ENCODE measurements at places on chromosomes 4 and X.

DNA sequence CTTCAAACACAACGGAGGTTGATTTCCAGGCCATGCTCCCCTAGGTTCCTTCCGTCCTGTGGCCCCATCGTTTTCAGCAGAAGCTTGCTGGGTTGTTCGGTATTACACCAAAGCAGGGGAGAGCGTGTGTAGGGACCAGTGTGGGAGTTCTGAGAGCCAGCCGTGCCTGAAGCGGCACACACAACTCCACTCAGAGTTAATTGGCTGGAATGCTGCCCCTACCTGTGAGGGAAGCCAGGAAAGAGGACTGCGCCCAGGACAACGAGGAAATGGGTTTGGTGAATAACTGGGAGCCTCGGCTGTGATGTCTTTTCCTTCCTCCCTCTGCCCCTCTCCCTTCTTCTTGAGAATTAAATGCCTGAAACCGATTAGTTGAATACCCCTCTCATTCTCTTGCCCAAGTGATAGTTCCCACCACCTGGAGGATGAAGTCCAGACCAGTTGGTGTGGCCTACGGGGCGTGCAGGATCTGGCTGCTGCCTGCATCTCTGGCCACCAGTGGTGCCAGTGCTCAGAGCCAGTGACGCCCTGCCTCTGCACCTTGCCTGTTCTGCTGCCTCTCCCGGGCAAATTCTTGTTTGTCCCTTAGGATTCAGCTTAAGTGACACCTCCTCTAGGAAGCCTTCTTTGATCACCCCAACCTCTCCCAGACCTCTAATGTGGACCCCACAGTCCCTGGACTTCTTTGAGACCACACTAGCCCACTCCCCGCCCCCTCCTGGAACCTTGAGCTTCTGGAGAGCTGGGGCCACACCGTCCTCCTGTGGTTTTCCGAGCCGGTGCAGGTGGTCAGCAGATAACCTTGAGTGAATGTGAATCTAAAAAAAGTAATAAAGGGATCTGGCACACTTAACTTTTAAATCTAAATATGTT, 33.6 kb downstream of the TBC1D14 start:
- peak; percentile 73 for DNase-seq

- DNase-seq: no peak
Observed at GRCh38 chr4:59647500-59647899, 1552.6 kb upstream of the ADGRL3 start.

DNA sequence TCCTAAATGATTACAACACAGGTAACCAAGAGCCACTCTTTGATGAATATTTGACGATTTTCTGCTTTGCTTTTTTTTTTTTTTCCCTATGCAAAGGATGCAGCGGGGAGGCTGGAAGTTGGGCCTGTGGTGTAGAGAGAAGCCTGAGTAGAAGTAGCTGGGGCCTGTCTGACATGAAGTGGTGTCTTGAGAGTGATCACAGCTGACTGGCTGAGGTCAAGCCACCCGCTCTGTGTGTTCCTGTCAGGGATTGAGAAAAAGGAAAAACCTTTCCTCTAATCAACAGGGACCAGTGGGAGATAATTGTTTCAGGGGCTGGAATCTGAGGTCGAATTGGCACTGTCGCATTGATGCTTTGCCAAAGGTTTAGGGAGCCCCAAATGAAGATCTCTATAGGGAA, 258.7 kb downstream of the GRIA3 start:
- DNase-seq: no peak

DNA sequence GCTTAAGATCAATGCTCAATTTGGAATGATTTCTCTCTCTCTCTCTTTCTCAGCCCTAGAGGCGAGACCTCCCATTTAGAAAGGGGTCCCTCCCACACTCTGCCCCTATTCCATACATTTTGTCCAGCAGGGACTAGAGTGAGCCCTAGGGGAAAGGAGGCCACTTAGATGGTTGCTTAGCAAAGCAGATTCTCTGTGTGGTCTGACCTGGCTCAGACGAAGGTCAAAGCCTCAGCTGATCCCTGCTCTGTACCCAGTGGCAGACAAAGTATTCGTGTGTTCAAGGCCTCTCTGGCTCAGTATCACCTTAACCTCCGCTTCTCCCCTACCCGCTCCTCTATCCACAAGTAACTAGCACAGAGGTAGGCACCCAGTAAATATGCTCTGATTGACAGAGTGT, 78.4 kb downstream of the HPRT1 start:
- no peak for DNase-seq

DNA sequence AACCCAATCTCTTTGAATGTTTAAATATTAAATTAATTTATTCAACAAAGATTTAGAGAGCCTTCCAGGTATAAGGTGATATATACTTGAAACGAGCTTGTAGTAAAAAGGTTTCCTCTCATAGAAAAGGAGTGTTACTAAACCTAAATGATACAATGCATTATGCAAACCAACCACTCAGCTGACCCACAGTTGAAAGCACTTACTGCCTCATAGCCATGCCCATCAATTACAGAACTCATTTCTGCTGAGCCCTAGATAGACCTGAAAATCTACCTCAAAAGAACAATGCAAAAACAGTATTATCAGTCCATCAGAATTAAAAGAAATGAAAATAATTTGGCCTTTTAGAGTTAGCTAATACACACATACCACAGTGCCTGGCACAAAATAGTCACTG, 75.4 kb downstream of the KCNIP4 start:
- DNase-seq: no peak

DNA sequence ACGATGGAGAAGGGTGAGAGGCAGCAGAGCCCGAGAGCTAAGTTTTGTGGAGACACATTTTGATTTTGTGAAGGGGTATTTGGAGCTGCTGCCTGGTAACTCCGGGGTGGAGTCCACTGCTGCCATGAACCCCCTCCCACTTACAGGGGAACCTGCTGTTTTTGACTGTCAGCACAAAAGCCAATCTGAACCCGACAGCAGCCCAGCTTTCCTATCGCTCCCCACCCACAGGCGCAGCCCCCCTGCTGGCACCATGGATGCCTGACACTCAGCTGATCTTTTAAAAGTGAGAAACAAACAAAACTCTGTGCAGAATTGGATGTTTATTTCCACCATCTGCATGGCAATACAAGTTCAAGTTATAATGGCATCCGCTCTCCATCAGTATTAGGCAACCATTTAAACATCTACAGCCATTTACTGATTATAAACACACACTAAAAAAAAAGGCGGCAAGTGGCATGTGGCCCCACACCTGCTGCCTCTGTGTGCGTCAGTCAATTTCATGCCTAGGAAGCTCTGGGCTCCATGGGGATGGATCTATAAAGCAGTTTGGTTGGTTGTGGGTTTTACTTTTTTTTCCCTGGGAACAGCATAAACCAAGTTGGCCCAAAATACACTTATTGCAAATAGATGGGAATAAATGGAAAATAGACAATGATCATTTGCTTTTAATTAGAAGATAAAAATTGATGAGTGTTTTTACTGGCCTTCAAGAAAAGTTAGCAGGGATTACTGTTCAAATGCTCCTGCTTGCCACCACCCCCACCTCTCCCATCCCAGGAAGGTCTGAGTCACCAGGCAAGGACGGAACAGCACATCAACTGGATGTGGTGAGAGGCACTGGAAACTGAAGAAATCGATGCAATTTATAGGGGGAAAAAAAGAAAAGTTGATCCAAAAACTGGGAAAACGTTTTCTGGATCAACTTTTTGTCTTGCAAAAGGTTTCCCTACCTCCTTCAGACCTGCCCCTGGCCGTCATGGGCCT, 46.0 kb downstream of the SEPSECS start:
- no peak for DNase-seq

DNA sequence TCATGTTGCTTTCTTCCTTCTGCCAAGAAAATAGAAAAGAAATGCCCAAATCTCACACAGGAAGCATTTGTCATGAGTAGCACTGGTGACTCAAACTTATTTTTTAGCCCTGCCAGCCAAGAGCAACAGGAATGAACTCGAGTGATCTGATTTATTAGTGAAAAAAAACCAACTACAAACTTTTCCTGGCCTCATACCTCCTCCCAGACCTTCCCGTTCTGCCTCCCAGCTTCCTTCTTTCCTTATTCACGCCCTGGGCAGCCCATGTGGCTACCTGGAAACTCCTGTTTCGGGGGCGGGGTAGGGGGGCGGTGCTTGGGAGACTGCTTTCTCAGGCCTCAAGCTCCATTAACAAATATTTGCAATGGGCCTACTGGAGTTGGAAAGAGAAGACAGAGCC, 178.5 kb downstream of the NHS start:
- DNase-seq: no peak

DNA sequence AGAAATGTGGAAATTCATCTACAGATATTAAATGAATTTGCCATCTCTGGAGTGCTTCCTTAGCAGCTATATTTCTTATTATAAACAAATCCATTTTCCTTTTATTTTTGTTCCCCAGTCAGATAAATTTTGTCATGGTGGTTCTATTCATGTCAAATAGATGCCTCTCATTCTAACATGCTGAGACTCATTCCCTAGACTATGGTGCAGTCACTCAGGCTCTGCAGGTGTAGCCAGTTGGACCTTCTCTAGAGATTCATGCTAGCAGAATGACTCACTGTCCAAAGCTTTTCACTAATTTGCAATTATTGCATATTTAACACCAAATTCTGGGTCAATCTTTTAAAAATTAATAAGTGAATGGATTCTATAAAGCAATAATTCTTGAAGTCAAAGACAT, 1392.7 kb downstream of the PCDH7 start:
- no peak for DNase-seq

GRCh38 chr4:9931146-9931545, 90.2 kb downstream of the SLC2A9 start:
- no peak for DNase-seq

- no peak for DNase-seq
Observed at GRCh38 chr4:86835677-86836076, 13.5 kb downstream of the SLC10A6 start.

DNA sequence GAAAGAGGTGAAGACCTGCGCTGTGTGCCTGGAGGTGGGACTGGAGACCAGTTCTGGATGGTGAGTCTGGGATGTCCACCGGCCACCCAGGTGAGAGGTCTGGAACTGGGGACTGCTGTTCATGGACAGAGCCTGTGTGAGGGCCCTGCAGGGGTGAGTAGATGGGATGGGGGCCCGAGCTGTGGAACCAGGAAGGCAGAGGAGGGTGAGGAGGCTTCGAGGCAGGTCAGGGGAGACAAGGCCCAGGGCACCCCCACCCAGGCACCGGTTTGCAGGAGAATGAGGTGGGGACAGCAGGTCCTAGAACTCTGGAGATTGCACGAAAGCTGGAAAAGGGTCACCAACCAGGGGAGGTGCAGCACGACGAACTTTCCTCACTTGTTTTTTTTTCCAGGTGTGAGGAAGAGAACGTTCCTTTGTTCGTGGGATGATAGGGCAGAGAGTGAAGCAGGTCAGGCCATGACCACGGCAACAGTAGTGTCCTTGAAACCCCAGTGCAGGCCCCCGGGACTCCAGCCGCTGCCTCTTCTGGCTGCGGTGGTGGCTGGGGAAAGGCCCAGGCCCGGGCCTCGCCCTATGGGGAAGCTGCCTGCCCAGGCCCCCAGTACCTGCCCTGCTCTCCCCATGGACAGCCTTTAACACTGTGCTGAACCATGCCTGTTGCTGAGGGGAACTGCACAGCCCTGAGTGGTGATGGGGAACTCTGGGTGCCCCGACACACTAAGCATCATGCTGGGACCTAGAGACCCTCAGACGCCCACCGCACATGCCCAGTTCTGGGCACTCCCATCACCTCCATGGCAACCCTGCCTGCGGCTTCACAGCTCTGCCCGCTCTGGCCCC, 22.9 kb downstream of the TNIP2 start:
- DNase-seq: peak; percentile 58

GRCh38 chr4:12221031-12221430, 792.3 kb upstream of the HS3ST1 start:
- no peak for DNase-seq

- no peak for DNase-seq
Observed at GRCh38 chr4:185020863-185021761, 2.8 kb downstream of the HELT start.

- DNase-seq: no peak
Observed at GRCh38 chr4:37685161-37685822, 884 bp downstream of the RELL1 start.

DNA sequence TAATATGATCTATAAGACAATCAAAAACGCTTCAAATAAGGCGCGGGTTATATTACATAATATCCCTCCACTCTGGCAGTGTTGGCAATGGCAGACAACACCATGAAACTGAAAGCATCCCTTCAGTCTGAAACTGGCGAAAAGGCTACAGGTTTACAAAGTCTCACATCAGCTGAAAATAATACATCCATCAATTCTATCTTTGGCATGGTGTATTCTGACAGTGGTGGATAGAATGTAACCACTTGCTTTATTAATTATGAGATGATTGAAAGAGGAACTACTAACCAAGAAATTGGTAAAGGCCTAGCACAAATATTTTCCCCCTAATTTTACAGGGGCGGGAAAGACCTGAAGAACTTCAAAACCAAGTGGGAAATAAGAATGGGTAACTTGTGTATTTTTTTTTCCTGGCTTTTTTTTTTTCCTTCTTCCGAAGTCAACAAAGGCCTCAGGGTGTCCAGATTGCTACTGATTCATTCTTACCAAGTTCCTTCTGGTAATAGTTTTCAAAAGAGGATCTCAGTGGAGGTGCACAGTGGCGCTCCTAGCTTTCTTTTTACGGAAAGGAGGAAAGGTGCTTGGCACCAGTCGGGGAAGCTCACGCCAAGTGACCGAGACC, 728 bp downstream of the UBA6 start:
- no peak for DNase-seq

DNA sequence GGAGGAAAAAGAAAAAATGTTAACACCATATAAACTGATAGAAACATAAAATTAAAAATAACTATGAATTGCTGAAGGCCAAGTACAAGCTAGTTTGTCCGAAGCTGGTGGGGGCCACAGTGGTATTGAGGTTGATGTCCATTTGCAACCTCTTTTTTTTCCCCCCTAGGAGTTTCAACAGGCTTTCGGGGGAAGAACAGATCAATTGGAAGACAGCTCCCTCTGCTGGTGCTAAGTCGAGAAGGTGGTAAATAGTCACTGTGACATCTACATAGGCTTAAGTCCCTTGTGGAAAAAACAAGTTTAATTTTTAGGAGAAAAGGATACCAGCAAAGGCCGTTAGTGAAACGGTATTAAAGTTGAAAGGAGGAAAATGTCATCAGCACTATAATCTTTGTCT, 115.7 kb upstream of the ZXDA start:
- no peak for DNase-seq
